ENCODE measurements at places on chromosomes 6 and 20.

- no peak for DNase-seq
Observed at GRCh38 chr20:37218976-37219375, 39.6 kb upstream of the MROH8 start.

GRCh38 chr6:15170126-15170525 lies 75.7 kb upstream of the JARID2 start:
- no peak for DNase-seq

- no peak for DNase-seq
Observed at GRCh38 chr20:3282271-3283221, 43.6 kb upstream of the SLC4A11 start.

GRCh38 chr6:167407239-167408064 lies 82.6 kb downstream of the TTLL2 start:
- DNase-seq: no peak

DNA sequence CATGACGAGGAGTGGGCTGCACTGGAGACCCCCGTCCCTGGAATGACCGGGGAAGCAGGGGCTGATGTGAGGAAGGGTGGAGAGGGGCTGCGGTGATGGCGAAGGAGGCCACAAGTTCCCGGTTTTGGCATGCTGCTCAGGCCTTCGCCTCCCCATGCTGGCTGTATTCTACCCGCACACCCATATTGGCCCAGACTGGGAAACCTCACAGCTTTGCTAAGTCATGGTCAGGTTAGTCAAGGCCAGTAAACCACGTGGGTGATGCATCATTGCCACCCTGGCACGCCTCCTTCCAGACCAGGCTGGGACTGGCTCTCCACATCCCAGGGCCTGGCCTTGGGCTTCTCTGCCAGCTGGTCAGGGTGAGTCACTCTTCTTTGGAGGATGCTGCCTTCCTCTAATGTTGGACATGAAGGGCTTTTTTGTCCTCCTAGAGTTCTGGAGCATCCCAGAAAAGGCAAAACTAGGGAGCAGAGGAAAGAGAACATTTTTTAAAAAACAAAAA lies 53.8 kb downstream of the PCNA start:
- DNase-seq: peak; percentile 78
